ENCODE measurements at places on chromosomes 2 and 18. TPM values are rescaled to one million over a fixed set of nuclear protein-coding genes. Genes with fewer than 3 reads are reported as not detected.

GRCh38 chr18:13494871-13495445, 231.4 kb downstream of the FAM210A start:
- no peak for DNase-seq

- no peak for DNase-seq
Measured at GRCh38 chr2:210792000-210792399, 235.6 kb downstream of the CPS1 start.

DNA sequence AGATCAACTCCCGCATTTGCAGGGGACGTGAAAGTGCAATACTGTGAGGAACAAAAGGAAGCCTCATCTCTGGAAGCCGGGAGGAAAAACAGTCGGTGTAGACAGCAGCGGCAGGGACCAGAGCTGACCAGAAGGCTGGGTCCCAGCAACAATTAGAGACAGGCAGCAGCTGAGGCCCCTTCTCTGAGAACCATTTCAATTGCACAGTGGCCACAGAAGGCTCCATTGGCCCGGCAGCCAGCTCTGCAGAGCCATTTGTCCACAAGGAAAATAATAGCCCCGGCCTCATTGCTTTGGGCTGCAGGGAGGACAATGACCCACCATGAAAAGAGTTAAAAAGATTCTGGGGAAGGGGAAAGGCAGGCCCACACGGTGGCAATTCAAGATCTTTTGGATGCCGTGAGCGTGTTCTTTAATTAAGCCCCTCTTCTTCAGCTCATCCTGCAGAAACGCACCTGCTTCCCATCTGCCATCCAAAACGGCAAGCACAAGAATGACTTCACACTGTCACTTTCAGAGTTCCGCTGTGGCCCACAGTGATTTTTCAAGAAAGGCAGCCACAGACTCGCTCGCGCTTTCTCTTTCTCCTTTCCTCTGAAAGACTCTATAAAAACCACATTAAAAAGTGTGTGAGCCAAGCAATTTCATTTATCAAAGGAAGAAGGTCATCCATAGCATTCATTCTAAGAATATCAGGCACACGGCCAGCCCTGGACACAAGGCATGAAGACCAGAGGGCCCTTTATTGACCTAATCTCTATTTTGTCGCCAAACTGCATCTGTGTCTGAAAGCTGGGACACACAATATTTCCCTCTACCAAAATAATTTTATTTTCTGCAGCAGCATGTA, 293.6 kb downstream of the SOX11 start:
- DNase-seq = no peak

- no peak for DNase-seq
Measured at GRCh38 chr2:205681401-205682238, 681 bp upstream of the NRP2 start.

The CSRNP3 gene
- 1.8 TPM for polyA plus RNA-seq

The FHOD3 gene
- polyA plus RNA-seq = 0.57 TPM
